ENCODE measurements at places on chromosomes 2 and 18.

GRCh38 chr2:121151311-121152109, 133.5 kb downstream of the TFCP2L1 start:
- DNase-seq: no peak

DNA sequence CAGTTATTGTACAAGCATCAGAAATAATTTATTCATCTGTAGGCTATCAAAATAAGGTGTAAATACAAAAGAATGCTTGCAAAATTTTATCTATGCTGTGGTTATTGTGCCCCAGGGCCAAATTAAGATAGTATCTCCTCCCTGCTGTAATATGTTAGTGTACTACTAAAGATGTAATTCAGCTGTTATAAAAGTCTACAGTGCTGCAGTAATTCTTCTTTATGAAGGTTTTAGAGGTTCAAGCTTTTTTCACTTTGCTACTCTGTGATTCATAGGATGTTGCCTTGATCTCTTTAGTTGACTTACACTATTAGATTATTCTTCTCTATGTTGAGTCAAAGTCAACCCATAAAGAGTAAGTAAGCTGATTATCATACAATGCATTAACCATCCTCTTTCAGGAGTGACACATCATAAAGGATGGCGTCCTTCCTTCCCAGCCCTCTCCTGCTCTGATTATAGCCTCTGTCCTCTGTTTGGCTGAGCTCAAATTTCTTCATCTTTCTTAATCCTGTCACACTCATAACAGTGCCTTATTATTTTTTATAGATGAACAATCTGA, 29.3 kb upstream of the DYNAP start:
- no peak for DNase-seq

DNA sequence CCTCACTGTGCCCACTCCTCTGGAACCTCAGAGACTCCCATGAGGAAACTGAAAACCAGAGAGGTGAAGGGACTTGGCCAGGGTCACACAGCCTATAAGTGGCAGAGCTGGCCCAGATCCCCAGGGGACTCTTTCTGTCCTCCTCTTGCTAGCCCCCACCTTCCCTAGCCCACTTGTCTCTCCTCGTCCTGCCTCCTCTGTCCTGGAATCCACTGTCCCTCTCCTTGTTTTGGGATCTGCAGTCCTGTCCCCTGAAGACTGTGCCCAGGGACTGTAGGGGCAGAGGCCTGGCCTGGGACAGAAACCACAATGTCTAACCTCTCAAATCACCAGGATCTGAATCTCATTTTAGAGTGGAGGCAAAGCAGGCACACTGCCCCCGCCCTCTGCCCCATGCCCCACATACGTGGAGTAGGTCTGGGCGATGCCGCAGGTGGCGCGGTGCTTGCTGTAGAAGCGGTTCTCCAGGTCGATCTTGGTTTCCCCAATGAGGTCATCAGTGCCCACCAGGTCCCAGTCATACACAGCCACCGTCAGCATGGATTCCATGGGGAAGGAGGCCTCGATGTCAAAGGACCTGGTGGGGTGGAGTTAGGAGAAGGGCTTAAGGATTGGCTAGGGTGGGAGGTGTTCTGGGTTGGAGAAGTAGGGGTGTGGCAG, 12.5 kb downstream of the OTOF start:
- no peak for DNase-seq

DNA sequence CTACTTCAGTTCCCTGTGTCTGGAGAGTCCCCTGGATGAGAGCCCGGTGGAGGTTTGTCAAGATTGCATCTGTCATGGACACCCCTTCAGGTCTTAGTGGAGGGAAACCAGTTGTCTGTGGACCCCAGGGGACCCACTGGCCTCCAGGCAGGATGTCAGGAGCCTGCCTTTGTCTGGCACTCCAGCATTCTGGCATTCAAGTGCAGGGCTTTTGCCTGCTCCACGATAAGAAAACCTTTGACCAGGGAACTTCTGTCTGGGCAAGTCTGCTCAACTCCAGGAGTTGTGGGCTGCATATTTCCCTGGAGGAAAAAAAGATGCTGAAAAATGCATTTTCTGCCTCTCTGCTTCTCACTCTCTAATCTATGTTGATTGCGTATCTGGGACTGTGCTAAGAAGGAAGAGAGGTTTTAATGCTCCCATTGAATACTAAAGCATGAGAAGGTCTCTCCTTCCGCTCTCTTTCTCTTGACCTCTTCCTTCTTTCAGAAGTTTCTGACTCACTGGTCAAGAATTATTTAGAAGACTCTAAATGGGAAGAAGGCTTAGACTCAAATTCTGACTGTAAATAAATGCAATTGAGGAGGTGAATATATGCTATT, 104.5 kb downstream of the MMADHC start:
- DNase-seq: no peak

- no peak for DNase-seq
These were observed 5.1 kb downstream of the ZNF236 start for GRCh38 chr18:76827205-76828200.

- no peak for DNase-seq
These were observed 57.1 kb upstream of the OTOS start for GRCh38 chr2:240197462-240198139.

DNA sequence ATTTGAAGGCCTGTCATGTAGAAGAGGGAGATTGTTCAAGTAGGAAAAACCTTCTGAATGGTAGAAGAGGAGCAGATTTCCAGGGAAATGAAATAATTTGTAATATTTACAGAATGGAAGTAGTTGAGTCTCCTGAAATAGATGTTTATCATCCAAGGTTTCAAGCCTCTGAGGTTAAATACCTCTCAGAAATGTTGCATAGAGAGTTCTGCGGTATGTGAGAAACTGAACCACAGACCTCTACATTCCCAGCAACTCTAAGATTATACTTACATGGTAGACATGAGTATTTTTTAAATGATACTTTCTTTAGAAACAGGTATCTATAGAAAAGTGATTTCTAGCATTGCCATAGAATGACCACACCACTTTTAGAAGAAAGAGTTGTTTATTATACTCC, 379.8 kb upstream of the FANCL start:
- DNase-seq: no peak

DNA sequence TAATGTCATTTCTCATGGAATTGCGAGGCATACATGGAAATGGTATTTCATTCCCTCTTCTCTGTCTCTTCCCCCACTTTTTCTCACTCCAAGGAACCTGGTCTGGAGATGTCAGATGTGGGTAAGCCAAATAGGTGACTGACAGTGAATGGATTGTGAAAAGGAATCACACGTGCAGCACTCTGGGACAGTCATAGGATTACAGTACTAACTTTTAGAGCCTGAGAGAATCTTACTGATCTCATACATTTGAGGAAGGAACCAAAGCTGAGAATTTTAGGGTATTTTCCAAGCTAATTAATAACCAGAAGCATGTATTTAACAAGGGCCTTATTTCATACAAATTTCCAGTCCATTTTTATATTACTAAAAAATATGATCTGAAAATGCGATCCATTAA, 58.1 kb upstream of the ERBB4 start:
- no peak for DNase-seq

- no peak for DNase-seq
These were observed 454.4 kb upstream of the ACVR2A start for GRCh38 chr2:147390475-147390874.

DNA sequence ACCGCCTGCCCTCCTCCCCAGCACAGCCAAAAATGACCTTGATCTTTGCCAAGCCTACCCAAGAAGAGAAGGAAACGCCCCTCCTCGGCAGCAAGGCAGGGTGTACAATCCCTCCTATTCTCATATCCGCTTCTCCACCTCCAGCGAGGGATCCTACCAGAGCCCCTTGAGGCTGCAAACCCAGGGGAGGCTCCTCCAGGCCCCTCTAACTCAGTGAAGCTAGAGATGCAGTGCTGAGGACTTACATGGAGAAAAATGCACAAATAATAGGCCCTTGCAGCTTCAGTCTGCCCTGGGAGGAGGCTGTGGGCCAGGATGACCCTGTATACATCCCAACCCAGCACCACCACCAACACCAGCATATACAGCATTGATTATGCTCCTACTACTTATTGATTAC, 46.9 kb upstream of the POMC start:
- DNase-seq: no peak

DNA sequence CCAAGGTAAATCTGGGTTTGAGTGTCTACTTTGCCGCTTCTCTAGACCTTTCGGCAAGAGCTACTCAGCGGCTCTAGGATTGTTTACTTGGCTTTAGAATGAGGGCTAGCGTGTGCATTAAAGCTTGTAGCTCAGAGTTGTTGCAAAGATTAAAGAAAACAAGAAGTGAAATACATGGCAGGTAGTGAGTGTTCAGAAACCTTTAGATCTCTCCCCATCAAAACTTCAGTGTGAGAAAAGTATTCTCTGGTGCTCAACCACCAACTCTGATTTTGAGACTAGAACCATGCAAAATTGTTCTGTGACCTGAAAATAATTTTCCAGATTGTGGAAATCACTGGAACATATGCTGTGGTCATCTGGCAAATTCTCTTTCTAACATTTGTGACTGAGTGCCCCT, 512.0 kb downstream of the CMPK2 start:
- DNase-seq: no peak

DNA sequence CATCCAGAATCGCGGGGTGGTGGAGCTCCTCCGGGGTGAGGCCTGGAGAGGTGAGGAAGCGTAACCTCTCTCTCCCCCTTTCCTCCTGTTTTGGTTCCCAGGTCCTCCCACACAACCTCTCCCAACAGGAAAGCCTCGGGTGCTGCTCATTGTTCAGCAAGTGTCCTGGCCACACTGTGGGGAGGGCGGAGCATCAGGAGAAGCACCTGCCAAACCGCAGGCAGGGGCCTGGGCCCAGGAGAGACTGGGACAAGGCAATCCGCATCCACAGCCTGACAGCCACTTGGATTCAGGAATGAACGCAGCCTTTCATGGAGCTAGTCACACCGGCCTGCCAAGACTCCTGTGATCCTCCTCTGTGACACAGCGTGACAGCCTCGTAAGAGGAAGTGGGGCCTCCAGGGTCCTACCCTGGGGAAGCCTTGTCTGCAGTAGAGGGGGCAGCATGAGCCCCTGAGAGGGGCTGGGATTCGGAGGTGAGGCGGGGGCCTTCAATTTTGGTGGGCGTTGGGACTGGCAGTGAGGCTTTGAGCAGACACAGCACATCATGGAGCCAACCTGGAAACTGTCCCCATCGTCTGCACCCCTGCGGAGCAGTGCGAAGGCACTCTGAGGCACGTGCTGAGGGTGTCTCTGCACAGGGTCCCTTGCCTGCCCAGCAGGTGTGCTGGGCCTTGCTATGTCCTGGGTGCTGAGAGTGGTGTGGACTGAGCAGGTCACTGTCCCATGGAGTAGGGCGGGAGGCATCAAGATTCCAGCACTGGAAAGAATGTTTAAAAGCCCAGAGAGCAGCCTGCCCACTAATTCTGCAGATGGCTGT, 62.2 kb downstream of the EDAR start:
- no peak for DNase-seq

GRCh38 chr2:38486213-38487026, 109.3 kb upstream of the ATL2 start:
- DNase-seq: no peak

GRCh38 chr18:7787339-7787738, 220.2 kb downstream of the PTPRM start:
- no peak for DNase-seq

DNA sequence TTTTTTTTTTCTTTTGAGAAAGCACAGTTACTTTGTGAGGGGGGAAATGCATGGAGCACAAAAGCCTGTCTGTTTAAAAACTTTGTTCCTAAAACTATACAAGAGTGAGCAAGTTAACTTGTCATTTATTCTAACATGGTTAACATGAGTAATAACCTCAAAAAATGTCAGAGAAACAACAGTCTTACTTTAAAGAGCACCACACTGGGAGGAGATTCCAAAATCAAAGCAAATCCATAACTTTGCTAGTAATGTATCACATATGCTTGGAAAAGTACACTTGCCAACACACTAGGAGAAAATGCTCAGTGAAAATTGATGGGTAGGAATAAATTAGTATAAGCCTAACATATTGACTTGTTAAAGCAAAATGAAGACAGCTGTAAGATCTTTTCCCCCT, 157.1 kb downstream of the PRPF40A start:
- no peak for DNase-seq

DNA sequence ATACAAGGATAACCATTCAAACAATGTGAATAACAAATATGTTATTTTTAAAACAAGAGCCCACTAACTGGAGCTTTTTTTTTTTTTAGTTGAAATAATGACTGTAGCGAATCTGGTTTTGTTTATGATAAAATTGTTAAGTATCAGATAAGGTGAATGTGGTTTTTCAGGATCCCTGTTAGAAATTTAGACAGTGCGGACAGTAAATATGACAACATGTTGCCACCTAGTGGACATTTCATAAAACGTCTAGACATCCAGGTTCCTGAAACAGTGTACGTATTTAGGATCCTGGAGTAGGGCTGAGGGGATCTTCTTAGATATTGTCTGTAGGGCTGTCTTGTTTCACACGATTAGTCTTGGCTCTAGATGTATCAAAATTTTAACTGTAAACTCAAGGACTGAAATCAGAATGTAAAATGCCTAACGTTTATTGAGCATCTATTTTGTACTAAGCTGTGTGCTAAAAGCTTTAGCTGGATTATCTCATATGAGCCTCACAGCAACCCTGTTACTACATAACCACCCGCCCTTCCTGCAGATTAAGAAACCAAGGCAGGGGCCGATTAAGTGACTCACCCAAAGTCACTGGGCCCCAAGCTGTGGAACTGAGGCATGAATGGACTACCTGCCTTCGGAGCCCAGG, 23.9 kb upstream of the CCDC68 start:
- peak; percentile 39 for DNase-seq

GRCh38 chr2:240045098-240045497, 8.2 kb downstream of the OR6B3 start:
- DNase-seq: no peak

DNA sequence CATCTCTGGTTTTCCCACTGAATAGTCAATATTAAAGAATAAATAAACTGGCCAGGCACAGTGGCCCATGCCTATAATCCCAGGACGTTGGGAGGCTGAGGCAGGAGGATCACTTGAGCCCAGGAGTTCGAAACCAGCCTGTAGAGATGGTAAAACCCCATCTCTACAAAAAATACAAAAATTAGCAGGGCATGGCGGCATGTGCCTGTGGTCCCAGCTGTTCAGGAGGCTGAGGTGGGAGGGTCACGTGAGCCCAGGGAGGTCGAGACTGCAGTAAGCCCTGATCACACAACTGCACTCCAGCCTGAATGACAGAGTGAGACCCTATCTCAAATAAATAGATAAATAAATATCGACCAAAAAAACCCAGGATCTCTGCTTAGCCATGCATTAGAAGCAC, 50.2 kb upstream of the BIN1 start:
- no peak for DNase-seq
